ENCODE measurements at places on chromosomes 6 and 20. TPM values are rescaled to one million over a fixed set of nuclear protein-coding genes. Genes with fewer than 3 reads are reported as not detected.

PTCHD4 gene
- total RNA-seq, result 17.4 TPM

ZNF335 gene
- total RNA-seq, result 26.6 TPM

BPI gene
- total RNA-seq, result not detected

PRKN gene
- total RNA-seq, result 33.5 TPM

CGA gene
- not detected for total RNA-seq

LCA5 gene
- 8.6 TPM for total RNA-seq

PSORS1C2 gene
- not detected for total RNA-seq

TTK gene
- total RNA-seq, result not detected

PTCRA gene
- total RNA-seq, result 0.52 TPM

CALHM5 gene
- total RNA-seq, result 0.55 TPM

Measured in dorsolateral prefrontal cortex (tissue), 122 donors.